ENCODE measurements at places on chromosomes 13 and 19.

DNA sequence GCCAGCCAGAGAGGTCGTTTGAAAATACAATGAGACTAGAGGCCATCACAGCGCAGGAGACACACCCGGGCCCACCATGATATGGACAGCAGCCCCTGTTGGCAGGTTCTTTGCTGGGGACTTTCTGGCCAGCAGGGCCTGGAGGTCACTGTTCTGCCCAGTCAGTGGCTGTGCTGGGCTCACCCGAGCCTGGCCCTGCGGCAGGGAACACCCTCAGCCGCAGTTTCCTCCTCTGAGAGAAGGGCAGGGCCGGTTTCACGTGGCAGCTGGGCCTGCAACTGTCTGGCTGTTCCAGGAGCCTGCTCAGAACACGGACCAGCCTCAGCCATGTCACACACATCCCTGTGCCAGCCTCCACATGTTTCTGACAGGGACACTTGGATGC is 39.4 kb downstream of the ADPRHL1 start:
- DNase-seq, result no peak

DNA sequence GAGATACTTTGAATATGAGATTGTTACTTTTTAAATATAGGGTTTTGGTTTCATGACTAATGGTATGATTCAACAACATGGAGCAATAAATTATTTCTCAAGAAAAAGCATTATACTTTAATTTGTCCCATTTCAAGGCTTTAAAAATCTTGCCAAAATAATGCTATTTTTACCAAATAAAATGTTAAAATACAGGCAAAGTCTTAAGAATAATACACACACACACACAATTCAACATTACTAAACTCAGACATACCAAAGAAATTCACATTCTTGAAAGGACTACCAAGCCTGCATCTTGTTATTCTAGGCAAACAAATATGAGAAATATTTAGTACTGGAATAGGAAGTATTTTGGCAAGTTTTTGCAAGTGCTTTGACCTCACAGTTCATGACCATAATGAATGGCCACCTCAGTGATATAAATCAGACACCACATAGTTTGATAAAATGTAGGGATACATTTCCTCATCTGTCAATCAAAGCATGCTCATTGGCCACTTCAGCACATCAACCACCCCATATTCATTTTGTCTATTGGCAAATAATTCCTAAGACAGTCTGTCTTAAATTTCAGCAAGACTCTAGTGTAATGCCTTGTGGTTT is 107.2 kb downstream of the NALCN start:
- no peak for DNase-seq

- DNase-seq, result no peak
These were observed 122.2 kb downstream of the KL start for GRCh38 chr13:33138441-33138840.

- no peak for DNase-seq
These were observed 7.7 kb downstream of the FFAR2 start for GRCh38 chr19:35455616-35456201.

DNA sequence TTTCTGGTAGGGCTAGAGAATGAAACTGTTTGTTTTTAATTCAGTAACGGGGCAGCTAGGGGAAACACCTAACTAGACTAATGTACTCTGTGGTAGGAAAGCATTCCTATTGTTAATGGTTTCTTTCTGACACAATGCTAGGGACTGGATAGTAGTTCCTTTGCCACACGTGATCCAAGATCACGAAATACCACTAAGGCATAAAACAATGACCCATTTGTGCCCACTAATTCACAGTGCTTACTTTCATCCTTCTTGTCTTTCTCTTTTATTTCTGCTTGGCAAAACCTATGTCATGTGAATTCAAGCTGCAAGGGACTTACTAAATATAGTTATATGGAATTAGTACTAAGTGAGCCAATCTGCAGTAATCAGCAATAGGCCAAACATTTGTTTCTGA is 834.1 kb upstream of the SLITRK6 start:
- no peak for DNase-seq

- DNase-seq, result no peak
These were observed 473.3 kb downstream of the ITGBL1 start for GRCh38 chr13:101925731-101926130.

- no peak for DNase-seq
These were observed 9.2 kb downstream of the SUCLA2 start for GRCh38 chr13:47991859-47992258.

GRCh38 chr19:3819989-3820388 is 33.8 kb upstream of the MATK start:
- no peak for DNase-seq

DNA sequence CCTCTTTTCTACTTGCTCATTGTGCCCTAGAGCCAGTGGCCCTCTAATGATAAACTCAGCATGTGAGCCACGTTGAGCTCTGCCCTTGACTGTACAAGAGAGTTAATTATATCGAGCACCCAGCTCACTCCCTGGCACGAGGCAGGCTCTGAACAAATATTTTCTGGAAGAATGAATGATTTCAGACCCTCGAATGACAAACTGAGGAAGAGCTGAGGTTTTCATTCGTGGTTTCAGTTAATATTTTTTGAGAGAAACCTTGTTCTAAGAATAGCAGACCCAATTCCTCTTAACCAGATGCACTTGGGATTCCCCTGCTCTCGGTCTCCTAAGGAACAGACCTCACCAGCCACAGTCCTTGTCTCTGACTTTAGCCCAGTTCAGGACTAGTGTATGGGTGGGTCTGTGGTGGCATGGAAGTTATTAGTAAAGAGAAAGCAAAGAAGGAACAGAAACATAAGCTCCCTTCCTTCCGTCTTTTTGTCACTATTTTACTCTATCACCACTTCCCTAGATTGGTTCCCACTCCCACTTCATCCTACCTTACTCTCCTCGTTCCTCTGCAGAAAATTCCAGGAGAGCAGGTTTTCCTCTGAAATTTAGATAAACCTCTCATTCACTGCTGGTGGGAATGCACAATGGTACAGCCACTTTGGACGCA is 22.1 kb upstream of the WDFY2 start:
- DNase-seq, result peak; percentile 33

DNA sequence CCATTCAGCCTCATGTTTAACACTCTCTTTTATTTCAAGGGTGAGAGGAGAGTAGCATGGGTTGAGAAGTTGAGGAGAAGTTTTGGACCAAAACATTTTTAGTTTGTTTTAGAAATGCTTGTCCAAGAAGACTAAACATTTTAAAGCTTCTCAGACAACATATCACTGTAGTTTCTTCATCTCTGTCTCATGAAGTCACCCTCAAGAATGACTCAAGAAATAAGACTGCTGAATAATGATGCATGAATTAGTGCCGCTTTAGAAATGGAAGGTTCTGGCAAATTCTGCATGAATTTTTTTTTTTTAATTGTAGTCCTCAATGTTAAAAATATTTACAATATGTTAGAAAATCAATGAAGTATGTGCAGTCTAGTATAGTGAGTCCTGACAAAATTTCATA is 422.7 kb upstream of the ARGLU1 start:
- DNase-seq, result no peak

- no peak for DNase-seq
These were observed 51.1 kb downstream of the GARRE1 start for GRCh38 chr19:34305221-34306083.

- peak; percentile 51 for DNase-seq
These were observed 29.7 kb downstream of the NAXD start for GRCh38 chr13:110644892-110645521.

DNA sequence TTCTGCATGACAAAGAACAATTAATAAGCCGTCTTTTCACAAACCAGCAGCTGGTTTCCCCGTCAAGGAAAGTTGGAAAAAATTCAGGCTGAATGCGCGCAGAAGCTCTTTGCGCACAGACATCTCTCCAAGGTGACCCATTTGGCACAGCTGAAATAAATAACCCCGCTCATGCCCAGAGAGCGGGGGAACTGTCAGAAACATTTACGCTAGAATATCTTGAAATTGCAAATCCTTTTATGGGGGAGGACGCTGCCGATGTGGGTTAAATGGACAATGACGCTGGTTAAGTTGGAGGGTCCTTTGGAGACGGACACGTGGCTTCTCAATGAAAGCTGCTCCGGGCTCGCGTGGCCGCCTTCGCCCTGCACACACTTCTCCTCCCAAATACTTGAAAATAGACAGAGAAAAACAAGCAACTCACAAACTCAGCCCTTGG is 30.6 kb downstream of the GSX1 start:
- DNase-seq, result no peak

- DNase-seq, result no peak
These were observed 442 bp downstream of the RAB8A start for GRCh38 chr19:16111909-16112752.

DNA sequence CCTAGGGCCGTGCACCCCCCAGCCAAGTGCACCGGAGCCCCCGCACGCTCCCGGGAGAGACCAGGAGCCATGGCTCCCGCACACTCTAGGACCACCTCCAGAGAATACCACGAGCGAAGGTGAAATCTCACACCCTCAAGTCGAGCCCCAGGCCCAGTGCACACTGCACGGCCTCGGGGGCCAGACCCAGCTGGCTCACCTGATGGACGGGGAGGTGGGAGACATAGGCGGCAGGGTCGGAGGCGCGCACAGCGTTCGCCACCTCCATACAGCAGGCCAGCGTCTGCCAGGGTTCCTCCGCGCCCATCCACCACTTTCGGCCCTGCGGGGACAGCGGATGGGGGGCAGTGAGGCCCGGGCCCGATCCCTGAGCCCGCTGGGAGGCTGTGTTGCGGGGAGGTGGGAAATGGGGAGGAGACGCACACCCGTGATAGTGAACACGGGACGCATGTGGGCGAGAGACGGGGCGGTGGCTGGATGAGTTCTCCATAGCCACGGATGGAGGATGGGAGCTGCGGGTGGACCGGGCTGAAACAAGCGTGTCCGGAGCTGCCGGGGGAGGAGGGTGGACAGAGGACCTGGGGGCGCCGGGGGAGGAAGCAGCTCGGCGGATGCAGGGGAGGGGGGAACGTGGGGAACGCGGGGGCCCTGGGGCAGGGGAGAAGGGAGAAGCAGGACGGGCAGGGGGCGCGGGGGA is 13.0 kb downstream of the POLRMT start:
- DNase-seq, result no peak

GRCh38 chr19:4575267-4576015 is 16.0 kb upstream of the SEMA6B start:
- no peak for DNase-seq

DNA sequence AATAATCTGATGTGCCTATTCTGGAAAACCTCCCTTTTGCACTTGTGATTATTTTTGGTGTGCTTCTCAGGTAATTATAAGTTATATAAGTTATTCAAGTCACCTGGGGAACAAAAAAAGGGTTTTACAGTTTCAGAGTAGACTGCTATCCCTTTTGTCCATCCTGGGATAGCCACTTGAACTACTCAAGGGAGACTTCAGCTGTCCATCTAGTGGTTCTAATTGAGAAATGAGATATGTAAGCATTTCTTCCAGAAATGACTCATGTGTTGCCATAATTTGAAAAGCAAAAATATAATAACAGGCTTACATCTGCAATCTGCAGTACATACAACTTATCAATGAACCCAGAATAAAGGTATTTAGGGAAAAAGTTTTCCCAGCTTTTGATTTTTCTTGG is 20.4 kb downstream of the UBL3 start:
- no peak for DNase-seq

DNA sequence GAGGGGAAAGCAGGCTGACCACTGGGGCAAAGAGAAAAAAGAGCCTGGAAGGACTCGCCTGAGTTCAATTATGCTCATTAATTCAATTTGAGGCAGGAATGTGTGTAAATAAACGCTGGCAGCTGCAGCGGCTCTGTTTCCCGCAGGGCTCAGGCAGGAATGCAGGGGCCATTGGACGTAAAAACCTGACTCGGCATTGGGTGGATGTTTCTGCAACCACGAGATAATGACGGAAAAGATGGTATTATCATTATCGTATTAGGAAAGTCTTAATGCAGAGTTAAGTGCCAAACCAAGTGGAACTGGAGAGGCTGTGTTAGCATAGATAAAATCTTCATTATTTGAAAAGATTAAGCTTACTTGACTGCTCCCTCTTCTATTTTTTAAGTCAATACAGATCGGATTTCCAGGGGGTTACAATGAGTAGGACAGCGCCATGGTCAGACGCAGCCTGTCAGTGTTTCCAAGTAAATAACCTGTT is 169.8 kb downstream of the SHISA2 start:
- DNase-seq, result no peak

- DNase-seq, result no peak
These were observed 4.7 kb downstream of the ZNF543 start for GRCh38 chr19:57324992-57325391.

DNA sequence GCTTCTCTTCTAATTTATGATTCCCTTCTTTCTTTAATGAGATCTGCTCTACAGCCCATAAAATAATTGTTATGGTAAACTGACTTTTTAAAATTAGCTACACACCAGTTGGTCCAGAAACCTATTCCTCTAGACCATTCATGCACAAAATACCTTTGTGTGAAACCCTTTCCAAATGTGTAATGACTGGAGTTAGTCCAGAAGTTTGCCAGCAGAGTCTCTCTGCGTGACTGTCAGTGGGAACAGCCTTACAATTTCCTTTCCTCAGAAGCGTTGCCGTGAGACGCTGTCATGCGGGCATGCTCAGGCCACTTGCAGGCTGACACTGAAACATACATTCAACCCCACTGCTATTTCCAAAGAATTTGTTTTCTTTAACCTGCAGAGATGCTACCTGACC is 965.2 kb downstream of the PCDH9 start:
- no peak for DNase-seq
